ENCODE measurements at places on chromosomes 16 and 17. TPM values are rescaled to one million over a fixed set of nuclear protein-coding genes. Genes with fewer than 3 reads are reported as not detected.
A peak's percentile ranks its signal among the peaks of the same experiment; 100 is the strongest.

Gene FBXW10B
- polyA plus RNA-seq, result 0.81 TPM

DNA sequence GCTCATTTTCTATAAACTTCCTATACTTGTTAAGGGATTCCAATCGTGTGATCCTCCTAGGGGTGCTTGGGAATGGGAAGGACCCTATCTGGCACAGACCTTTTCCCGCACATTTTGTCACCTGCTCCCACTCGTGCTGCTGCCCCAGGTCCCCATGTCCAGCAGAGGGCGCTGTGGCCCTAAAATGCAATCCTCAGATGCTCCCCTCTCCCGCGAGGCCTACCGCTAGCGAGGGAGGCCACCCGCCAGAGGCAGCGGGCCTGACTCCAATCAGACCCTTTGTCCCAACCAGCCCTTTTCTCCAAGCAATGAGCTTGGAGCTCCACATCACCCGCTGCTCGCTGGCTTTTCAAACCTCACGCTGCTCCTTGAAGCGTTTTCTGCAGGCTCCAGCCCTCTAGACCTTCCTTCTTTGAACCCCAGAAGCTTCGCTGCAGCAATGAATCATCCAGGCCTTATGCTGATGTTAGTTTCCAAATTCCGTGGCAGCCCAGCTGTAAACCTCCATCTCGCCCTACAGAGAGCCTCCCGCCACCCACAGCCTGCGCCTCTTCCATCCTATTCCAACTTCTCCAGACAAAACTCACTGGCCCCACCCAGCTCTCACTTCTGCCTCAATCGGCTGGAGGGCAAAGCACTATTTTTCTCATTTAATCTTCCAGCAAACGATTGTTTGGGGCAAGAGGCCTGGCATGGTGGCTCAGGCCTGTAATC, 23.6 kb upstream of the FZD2 start:
- peak; percentile 91 for DNase-seq

DNA sequence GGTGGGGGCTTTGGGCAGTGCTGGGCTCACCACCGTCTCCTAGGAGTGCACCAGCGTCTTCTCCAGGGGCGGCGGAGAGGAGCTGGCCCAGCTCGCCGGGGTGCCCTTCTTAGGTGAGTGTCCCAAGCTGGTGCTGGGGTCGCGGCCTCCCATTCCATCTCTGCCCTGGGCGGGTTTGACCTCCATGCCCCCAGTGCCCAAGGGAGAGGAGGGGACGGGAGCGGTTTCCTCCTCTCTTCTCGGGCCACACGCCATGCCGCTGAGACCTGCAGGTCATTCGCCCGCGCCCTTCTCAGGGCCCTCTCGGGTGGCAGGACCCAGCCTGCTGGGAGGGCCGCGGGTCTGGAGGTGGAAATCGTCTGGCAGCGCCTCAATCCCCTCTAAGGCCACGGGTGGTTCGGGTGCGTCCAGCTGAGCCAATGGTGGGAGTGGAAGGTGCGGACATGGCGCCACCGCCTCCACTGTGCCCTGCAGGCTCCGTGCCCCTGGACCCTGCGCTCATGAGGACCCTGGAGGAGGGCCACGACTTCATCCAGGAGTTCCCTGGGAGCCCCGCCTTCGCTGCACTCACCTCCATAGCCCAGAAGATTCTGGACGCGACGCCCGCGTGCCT, 5.3 kb downstream of the IGFALS start:
- no peak for DNase-seq

DNA sequence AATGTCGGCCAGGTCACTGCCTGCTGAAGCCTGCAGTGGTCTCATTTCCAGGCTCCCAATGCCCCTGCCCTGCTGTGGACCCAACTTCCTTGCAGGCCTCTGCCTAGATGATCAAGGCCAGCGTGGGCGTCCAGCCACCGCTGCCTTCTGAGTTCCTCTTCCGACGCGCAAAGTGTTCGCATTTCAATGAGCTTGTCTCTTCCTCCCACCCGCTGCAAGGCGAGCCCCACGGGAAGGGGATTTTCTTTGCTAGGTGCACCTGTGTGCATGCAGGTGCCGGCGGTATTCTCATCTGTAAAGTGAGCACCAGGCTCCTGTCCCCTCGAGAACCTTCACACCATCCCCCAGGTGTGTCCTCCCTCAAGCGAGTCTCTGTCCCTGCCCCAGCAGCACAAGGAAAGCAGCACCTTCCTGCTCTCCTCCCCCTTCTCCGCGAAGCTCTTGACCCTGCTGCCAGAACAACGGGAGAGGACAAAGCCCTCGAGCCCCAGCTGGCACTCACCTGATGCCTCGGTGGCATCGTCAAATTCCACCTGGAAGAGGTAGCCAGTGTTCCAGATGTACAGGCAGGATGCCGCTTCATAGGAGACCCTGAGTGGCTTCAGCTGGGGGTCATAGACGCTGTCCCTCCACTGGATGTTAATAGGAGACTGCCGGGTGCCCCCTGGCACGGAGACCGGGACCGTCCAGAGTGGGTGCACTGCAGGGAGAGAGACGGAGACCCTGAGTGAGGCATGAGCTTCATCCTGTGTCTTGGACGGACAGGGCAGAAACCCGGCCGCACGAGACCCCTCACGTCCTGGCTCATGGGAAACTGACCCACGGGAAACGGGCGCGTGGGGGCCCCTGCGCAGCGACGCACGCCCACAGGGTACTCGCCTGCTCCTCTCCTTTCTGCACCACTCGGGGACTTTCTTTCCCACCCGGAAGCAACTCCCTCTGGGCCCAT, 9.8 kb downstream of the CA5A start:
- DNase-seq, result no peak

DNA sequence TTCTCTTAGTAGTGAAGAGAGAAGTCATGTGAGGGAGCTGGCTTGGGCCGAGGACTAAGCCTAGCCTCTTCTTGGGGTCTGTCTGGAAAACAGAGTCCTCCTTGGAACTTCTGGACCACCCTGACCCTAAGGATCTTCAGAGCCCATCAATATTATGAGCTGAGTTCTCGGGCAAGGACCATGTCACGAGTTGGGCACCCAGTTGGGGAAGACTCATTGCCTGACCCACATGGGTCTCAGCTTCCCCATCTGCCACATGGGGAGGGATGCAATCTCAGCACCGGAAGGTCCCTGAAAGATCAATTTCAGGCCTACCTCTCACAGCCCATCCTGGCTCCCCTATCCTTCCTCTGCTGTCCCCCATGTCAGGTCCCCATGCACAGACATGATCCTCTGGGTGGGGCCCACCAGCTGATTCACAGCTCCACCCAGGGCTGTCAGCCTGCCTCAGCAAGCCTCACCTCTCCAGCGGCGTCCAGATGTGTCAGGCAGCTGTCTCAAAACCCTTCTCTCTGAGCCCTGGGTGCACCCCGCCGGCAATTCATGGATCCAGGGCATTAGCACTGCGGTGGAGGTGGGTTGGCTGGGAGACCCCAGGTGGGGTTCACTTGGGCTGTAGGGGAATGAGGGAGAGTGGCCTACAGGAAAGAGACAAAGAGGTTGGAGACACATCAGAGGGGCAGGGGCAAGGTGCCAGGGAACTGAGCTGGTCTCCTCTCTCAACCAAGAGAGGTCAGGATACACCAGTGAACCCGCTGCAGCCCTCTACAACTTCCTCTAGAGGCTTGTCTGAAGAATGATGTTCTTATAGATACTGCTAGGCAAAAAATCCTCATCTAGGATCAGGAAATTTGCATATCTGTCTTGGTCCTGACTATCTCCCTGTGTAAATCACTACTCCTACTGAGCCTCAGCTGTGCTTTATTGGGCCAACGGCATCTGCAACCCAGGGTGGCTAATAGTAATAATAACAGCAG, 1.8 kb downstream of the NLRP1 start:
- DNase-seq, result no peak

Data from small intestine (tissue), 16 donors.